ENCODE measurements at places on chromosomes 5 and 9.
A peak's percentile ranks its signal among the peaks of the same experiment; 100 is the strongest.

DNA sequence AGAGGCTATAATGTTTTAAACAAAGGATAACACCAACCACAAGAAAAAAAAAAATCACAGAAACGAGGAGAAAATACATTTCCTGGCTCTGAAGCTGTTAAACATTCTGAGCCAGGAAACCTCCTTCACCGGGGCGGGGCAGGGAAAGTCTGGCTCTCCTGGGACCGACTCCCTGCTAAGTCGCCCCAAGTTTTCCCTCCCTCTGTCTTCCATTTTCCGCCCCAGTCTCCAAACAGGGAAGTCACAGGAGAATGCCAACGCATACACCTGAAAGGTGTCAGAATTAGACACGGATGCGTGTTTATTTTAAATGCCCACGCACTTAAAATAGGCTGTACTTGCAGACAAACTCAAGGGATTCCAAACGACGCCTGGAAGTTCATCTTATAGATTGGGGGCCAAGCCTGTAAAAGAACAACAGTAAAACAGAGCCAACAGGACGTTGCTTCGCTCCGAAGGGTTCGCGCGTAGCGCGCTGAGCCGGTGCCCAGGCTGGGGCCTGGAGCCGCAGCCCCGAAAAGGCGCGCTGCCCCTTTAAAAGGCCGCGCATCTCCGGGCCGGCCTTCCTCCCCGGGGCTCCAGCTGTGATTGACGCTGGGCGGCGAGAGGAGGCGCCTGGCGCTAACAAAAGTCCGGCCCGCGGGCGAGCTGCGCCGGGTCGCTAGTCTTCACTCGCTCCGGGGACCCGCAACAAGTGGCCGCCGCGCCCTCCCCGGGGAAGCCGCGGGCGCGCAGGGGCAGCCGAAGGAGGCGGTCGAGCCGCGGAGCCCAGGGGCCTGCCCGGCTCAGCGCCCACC lies at the start of gene FBXL7:
TSS of gene FBXL7 (plus strand) at position 653 of the 797 bp plus-strand sequence.
- DNase-seq: no peak

DNA sequence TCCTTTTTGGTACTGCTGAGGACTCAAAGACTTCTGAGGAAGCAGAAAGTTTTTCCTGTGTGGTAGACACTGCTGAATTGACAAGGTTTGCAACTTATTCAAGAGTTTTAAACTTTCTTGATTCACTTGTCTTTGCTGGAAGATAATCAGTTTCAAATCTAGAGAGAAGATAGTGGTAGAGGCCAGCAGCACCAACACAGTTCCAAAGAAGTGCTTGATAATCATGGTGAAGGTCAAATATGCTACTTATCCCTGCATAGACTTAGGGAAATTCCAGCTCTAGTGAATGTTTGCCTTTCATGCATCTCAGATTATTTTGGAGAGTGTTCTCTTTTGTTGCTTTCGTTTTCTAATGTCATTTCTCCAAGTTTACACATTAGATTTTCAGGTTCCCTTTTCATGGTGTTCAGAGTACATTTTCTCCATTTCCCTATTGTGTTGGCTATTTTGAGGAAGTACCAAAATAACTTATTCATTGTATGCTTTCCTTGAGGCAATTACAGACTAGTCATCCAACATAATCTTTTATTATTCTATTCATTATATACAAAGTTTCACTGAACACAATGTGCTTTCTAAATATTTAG lies 550 bp downstream of the IFNE start:
- no peak for DNase-seq

- DNase-seq: no peak
Measured at GRCh38 chr5:120464627-120465435, 731 bp downstream of the PRR16 start.

DNA sequence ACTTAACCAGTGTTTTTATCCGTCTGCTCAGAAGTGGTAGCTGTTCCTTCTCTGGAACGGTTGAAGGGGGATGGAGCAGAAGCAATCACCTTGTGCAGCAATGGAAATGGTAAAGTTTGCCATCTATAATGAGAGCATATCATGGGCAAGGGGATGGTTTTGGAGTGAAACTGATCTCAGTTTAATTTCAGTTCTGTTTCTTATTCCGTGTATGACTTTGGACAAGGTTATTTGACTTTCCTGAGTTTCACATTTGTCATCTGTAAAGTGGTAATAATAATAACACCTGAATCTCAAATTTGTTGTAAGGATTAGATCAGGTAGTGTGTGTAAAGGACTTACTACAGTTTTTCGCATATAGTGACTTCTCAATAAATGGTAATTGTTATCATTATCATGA lies 106.1 kb downstream of the PCSK1 start:
- DNase-seq: no peak

DNA sequence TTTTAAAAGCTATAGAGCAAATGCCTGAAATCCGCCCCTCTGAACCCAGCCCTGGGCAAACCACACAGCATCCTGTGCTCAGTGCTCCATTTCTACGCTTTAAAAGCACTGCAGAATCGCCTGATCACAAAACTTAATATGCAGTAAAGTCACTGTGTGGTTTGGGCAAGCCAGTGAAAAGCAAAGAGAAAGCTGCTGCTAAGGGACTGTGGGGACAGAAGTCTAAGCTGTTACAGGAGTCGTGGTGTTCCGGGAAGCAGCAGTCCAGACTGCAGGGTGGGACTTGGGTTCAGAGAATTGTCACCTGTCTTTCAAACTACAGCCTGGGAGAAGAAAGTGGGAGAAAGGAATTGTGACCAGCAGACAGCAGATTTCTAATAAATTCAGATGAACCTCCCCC lies 8.2 kb downstream of the RAPGEF1 start:
- DNase-seq: peak; percentile 36

DNA sequence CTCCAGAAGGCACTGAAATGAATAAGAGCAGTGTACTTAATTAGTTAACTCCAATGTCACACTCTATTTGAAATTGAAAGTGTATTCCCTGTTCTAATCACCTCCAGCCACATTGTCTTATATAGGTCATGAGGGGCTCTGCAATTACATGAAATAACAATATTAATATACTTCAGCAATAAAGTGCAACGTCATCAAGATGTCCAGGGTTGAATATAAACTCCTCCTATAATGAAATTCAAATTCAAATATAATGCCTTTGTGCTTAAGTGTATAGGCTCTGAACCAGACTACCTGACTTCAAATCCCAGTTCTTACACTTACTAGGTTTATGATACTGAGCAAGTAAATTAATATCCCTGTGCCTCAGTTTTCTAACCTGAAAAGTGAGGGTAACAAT lies 195.6 kb upstream of the SMC2 start:
- no peak for DNase-seq

DNA sequence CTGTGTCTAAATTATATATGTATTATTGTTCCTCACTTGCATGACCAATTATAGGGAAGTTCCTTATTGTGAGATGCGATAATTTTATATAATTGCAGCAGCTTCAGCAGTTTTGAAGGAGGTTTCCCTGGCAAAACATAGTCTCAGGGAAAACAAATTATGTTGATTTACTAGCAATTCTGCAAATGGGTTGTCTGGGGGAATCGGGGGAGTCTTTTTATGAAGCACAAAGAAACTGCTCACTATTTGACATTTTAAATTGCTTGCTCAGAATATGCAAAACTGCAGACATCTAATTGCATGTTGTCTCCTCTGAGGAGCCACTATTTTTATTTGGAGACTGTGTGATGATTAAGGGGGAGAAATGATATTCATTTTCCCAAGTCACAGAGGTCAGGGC lies 361.6 kb downstream of the YTHDC2 start:
- DNase-seq: no peak

- no peak for DNase-seq
Measured at GRCh38 chr5:171162165-171162564, 146.9 kb upstream of the TLX3 start.

DNA sequence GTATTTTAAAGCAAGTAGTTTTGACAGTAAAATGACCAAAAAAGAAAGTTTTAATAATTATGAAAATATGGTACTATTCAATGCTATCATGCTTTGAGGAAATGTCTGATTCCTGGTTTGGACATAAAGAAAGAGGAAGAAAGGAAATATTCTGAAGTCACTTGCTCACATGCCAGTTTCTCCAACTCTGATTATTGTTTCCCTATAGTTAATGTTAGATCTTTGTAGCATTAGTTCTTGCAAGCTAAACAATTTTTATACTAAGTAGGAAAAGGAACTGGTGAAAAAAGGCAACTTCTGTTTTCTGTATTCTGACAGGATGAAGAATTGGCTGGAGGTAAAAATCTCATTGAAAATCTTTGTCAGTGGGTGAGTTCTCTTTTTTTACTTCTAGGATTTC lies 119.5 kb downstream of the YTHDC2 start:
- no peak for DNase-seq

GRCh38 chr5:17619354-17619753 lies 9.2 kb downstream of the TAF11L12 start:
- DNase-seq: no peak

GRCh38 chr9:101626295-101626694 lies 31.5 kb upstream of the PPP3R2 start:
- no peak for DNase-seq

DNA sequence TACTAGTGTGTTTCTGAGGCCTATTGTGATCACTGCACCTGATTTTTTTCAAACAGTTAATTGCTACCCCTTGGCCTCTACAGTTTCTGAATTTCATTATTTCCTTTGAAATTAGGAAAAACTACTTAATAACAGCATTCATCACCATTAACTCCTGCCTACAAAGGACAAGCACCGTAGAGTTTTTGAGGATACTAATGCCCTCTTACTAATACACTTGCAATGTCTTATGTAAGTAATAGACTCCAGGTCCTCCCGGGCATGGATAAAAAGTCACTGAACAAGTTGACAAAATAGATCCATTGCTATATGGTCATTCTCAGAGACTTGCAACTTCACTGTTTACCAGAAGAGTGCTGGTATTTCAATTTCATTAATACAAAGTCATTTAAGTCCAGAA lies 1172.5 kb downstream of the CDH12 start:
- DNase-seq: no peak

- DNase-seq: peak; percentile 36
Measured at GRCh38 chr5:99037668-99038067, 108.9 kb upstream of the CHD1 start.

- no peak for DNase-seq
Measured at GRCh38 chr5:154868702-154869101, 10.3 kb downstream of the CNOT8 start.

GRCh38 chr5:147169901-147170300 lies 64.9 kb upstream of the STK32A start:
- no peak for DNase-seq

DNA sequence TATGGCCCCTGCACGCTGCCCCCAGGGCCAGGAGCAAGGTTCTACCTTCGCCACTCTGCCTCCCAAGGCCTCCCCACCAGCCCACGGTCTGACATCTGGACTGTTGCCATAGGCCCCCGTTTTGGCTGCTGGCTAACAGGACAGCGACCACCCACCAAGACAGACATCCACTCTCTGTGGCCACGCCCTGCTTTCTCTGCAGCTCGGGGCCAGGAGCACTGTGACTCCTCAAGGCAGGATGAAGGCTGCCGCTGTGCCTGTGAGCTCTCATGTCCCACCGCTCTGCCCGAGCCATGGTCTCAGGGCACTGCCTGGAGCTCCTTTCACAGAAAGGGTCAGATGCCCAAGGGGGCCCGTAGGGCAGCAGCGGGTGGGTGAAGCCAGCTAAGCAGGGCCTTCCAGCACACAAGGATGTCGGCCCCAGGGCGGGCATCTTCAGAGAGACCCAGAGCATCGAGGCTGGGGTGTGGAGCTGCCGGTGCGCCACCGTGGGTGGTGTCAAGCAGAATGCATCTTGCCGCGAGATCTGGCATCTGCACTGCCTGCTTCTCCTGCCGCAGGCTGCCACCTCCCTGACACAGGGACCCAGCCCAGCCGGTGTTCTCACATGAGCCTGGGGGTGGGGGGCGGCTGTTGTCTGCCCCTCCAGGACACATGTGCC lies 92.2 kb upstream of the ADAMTS2 start:
- no peak for DNase-seq

- DNase-seq: no peak
Measured at GRCh38 chr5:83472213-83472507, 616 bp downstream of the VCAN start.

DNA sequence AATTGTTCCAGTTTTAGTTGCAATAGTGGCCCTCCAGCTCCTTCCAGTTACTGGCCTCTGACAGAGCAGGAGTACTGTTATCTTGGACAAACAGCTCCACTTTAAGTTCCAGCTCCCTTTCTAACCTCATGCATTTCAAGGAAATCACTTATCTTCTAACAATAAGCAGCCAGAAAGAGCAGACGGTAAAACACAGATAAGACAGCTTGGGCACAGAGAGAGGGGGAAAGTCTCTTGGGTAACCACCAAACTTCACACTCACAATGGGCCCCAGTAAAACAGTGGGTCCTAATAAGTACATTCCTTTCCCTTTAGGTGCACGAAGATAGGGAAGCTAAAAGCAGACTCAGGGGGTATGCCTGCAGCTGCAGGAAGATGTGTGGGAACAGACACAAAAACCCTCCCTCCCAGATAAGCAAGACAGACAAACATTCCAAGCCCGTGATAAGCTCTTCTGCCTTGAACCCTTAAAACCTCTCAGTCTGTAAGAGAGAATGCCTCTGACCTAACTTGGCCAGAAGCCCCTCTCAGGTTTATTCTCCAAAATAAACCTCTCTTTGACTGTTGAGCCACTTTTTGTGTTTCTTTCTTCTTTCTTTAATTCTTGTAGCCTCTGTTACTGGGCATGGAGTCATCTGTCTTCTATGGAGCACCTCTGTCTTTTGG lies 30.8 kb downstream of the OR1J1 start:
- DNase-seq: no peak

GRCh38 chr5:1553539-1554409 lies 30.0 kb upstream of the LPCAT1 start:
- no peak for DNase-seq

DNA sequence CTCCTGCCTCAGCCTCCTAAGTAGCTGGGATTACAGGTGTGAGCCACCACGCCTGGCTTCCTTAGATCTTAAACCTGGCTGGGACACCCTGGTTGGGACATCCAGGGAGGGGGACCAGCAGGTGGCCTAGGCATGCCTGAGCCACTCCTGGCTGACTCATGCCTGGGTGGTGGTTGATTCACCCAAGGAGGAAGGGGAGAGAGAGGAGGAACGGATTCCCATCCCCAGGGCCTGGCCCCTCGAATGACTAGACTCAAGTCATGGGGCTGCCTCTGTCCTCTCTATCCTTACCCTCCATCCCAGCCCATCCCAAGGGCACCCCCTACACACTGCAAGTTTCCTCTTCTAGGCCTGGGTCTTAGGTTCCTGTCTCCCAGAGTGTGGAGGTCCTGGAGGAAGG lies 12.7 kb downstream of the EEIG1 start:
- peak; percentile 53 for DNase-seq

- no peak for DNase-seq
Measured at GRCh38 chr5:129631961-129632360, 115.9 kb upstream of the MINAR2 start.

DNA sequence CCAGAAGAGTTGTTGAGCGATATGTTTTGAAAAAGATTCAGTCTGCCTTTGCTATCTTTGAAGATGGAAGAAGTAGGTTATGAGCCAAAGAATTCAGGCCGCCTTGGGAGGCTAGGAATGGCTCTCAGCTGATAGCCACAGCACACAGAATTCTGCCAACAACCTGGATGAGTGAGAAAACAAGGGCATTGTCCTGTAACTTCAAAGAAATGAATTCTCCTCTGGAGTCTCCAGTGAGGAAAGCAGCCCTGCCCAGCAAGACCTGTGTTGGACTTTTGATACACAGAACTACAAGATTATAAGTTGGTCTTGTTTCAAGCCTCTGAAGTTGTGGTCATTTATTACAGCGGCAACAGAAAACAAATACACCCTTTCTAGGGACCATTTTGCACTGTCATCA lies 509.9 kb upstream of the ZNF608 start:
- DNase-seq: no peak

GRCh38 chr5:169494383-169494935 lies 89.1 kb upstream of the SPDL1 start:
- DNase-seq: no peak
